ENCODE measurements at places on chromosomes 2 and 18.

GRCh38 chr2:63121055-63121834 is 70.6 kb downstream of the OTX1 start:
- DNase-seq: peak; percentile 10

DNA sequence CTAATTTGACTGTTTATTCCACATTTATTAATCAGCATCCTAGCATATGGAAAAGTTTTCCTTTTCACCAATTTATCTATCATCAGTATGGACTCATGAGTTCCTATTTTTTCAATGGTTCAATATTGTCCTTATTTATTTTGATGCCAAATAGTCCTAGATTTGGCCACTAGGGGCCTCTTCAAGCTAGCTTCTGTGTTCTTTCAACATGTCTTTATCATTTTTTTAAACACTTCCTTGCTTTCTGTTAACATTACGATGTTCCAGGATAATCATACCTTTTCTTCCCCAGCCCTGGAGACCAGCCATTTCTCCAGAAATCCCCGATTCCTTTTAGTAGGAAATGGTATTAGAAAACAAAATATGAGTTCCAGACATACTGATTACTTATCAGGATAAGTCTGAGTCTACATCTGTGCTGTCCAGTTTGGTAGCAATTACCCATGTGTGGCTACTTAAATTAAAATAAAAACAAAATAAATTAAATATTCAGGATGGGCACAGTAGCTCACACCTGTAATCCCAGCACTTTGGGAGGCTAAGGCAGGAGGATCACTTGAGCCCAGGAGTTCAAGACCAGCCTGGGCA is 70.6 kb downstream of the RPE start:
- DNase-seq: no peak

DNA sequence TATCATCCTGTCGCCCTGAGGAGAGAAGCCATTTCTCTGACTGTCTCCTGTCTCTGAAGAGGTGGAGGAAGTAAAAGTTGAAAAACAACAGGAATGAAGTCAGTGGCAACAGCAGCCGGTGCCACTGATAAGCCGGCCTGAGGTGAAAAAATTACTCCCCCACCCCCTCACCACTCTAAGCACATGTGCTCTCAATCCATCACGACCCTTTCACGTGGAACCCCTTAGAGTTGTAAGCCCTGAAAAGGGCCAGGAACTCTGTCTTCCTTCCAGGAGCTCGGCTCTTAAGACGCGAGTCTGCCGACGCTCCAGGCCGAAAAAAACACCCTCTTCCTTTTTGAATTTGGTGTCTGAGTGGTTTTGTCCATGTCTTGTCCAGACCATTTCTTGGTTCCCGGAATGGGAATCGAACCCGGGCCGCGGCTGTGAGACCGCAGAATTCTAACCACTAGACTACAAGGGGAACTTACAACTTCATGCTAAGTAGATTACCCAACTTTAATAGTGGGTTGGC is 40.7 kb upstream of the TRIM43 start:
- DNase-seq: no peak

DNA sequence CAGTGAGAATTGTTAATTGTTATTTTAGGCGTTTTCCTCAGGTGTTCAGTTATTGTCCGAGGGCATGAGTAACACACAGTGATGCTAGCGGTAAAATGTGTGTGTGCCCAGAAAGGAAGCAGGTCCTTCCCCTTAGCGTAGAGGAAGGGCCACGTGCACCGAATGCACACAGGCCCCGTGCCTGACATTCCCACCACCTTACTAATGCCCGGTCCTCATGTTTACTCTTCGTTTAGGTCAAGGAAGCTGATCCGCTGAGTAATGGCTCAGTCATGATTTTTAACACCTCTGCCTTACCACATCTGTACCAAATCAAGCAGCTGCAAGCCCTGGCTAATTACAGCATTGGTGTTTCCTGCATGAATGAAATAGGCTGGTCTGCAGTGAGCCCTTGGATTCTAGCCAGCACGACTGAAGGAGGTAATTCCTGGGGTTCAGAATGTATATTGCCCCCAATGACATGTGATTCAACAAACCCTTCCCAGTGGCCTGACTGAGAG is 76.7 kb downstream of the MERTK start:
- DNase-seq: peak; percentile 45

DNA sequence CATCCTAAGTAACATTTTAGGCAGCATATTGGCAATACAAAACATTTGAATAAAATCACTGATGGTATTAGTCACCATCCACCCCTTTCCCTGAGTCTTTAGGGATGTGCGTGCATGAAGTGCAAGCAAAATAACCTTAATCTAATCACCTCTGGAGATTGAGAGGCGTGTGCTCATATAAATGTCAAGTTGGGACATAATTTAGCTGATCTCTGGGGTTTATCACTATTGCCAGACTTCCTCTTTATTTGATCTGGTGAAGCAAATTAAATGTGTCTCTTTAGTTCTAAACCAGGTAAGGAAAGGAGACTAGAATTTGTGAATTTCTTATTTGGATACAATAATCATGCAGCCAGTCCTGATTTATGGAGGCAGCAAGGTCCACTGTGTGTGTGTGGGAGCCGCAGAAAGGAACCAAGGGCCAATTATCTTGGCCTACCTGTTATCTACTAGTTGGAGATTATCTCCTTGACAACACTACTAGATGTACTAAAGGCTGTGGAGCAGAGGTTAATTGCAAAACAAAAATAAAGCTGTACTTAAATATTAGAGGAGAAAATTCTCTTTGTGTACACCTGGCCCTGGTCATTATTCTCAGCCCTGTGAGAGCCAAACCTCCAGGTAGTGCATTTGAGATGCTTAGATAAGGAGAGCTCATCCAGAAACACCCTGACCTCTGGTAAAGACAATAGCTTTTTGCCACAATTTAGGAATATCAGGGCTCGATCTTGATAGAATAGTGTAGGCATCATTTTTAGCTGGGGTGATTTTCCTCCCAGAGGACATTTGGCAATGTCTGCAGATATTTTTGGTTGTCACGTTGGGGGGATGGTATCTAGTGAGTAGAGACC is 78.2 kb downstream of the HRH4 start:
- DNase-seq: no peak

DNA sequence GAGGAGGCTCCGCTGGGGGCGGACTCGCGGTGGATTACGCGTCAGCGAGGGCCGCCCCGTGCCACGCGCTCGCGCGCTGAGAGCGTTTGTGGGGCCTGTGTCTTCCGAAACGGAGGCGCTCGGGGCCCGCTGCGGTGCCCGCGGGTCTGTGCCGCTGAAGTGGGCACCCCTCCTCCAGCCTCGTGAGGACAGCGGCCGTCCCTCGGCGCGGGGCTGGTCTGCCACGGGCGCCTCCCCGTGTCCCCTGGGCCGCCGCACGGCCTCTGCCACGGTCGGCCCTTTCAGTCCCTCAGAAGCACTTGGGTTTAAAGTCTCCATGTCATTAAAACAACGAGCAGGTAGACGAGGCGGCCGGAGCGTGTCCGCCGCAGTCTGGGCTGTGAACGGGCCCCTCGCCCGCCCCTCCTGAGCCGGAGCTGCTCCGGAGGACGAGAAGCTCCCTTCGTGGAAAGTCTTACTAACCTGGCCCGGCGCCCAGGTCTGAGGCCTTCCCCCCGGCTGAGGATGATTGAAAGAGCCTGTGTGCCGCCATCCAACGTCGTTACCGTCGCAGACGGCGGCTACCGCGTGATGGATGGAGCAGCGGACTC is 97.6 kb downstream of the NFATC1 start:
- no peak for DNase-seq

DNA sequence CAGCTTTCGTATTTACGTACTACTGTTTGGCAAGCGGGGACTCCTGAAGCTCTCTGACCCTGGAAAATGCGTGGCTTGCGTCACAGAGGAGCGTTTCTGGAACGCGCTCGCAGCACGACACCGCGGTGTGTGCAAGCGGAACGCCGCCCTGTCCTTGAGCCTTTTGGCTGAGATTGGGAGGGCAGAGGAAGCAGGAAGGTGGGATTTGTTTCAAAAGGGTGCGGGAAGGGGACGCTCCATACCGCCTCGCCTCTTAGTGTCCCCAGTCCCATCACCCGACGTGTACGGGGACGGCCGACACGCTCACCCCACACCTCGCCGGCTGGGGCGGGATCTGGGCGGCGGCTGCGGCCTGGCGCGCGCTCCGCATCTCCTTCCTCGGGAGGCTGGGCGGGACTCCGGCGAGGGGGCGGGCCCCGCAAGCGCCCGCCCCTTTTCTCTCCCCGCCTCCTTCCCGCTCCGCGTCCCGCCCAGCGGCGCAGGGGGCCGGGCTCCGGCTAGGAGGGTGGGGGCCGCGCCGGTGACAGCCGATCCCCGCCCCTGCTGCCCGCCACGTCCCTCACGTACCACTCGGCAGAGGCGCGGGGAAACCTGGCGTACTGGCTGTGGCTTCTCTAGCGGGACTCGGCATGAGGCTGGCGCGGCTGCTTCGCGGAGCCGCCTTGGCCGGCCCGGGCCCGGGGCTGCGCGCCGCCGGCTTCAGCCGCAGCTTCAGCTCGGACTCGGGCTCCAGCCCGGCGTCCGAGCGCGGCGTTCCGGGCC is at the start of gene PDK1:
Gene PDK1 (plus strand): TSS at position 569 of the 762 bp plus-strand sequence. CDS start 61 bp downstream, at position 630.
- peak; percentile 94 for DNase-seq

Data from ELF-1 (cell line).